Endothelial cell (in vitro differentiated cells): ENCODE measurements at places on chromosomes 3 and 15. TPM values are rescaled to one million over a fixed set of nuclear protein-coding genes. Genes with fewer than 3 reads are reported as not detected.

Gene IL17RB
- 0.33 TPM for total RNA-seq

GRCh38 chr15:29968895-29969561, 113.7 kb upstream of the GOLGA8J start:
- DNase-seq, result peak; percentile 26

- no peak for DNase-seq
Observed at GRCh38 chr3:83500422-83500821, 1458.4 kb upstream of the CADM2 start.

Gene COLQ
- 2.1 TPM for total RNA-seq

DNA sequence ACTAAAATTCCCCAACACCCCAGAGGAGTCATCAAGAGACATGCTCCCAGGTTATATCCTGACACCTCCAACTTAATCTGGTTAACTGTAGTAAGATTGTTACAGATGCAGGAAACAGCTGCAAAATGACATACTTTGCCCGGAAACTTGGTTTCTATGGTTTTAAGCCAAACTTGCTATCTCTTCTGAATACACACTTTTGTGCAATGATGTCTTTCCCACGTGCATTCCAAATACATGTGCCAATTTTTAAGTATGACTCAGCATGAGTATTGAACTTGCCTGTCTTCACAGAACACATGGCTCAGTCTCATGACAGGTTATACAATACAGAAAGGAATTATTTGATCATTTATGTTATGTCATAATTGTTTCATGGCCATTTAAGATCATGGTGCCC, 207.0 kb upstream of the DCBLD2 start:
- no peak for DNase-seq
